ENCODE measurements at places on chromosomes 1 and 21.

- DNase-seq = no peak
Observed at GRCh38 chr1:6103111-6103853, 57.6 kb downstream of the KCNAB2 start.

DNA sequence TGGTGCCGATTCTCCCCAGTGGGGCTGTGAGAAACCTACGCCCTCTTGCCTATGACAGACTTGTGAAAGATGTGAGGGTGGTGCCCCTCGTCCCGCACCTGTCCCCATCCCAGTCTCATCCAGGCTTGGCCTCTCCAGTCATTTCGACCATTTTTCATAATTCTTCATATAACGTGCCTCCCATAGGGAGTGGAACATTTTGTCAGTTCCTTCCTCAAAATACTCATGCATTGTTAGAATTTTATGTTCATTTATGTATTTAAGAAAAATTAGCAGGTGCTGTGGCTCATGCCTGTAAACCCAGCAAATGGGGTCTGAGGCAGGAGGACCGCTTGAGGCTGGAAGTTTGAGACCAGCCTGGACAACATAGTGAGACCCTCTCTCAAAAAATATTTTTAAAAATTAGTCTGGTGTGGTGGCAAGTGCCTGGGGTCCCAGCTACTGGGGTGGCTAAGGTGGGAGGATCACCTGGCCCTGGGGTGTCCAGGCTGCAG, 19.7 kb upstream of the SMPDL3B start:
- DNase-seq = no peak

DNA sequence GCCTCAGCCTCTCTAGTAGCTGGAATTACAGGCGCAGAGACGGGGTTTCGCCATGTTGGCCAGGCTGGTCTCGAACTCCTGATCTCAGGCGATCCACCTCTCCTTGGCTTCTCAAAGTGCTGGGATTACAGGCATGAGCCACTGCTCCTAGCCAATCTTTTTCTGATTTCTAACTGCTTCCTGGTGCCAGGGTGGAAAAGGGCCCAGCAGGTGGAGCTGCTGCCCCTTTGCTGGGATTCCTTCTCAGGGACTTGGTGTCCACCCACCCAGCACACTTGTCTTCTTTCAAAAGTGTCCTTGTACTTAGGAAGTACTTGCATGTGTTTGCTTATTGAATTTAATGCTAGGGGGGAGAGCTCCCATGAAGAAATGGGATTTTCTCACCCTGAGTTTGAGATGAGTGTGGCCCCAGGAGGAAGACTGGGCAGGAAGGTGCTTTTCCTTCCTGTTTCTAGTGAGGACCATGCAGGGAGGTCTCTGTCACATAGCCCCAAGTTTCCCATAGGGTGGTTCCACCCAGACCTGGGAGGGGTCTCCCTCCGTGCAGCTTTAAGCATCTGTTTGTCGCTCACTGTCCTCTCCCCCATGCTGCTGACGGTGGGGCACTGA, 14.2 kb downstream of the UTP11 start:
- peak; percentile 67 for DNase-seq

- DNase-seq = peak; percentile 94
Observed at GRCh38 chr1:216464489-216464888, 41.2 kb upstream of the USH2A start.

DNA sequence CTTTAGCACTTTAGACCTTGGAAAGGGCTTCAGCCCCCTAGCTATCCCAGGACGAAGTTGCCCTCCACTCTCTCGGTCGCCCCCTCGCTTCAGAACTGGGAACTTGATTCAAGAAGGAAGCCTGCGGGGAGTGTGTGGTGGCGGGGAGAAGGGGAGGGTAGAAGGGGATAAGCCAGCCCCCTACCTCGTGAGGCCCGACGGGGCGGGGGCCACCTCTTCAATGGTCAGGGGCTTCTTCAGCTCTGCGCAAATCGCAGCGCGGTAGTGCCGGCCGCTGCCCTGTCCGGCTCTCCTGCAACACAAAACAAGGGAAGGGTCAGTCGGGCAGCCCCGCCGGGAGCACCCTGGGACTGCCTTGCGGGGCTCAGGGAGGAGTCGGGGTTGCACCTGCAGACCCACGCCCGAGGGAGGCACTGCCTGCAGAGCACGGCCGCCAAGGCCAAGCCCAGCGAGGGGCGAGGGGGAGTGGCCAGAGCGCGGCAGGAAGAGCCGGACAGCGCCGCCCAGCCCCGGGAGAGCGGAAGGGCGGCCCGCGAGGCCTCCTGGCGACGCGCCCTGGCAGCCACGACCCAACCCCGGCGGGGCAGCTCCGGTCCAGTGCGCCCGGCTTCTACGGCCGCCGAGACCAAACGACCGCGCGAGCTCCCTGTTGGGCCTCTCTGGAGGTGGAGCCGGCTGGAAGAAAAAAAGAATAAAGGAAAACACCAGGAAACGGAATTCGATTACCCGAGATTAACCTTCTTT, 56.2 kb upstream of the RASAL2 start:
- peak; percentile 83 for DNase-seq

GRCh38 chr1:172276120-172276818, 144.2 kb upstream of the C1orf105 start:
- DNase-seq = no peak

DNA sequence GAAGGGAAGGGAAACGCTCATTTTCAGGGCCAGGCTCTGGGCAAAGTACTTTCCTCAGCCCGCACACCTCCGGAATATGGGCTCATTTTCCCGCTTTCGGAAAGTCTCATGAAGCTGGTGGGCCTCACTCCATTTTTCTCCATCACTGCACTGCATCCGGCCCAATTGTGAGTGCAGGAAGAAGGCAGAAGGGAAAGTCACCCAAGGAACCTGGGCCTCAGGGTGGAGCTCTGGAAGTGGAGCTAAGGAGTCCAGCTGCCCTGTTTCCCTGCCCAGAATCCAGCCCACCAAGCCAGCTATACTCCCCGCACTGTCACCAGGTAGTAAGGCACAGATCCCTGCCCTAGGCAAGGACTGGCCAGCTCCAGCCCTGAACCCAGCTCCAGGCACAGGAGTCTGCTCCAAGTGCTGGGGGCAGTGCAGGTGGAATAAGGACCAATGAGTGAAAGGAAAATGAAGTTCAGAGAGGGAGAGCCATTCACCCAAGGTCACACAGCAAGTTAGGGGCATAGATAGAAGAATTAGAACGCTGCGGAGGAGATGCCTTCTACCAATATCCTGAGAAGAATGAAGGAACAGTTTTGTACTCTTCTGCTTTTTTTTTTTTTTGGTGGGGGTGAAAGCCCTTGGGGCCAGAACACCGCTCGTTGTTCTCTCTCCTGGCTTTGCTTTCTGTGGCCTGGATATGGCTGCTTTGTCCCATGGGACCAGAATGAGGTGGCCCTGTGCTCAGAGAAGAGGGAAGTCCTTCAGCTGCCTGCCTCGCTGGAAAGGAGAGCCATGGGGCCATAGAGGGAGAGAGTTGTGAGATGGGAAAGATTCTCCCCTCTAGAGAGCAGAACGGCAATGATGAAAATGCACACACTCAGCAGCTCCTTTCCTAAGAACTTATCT, 10.0 kb downstream of the LRP8 start:
- DNase-seq = no peak

- no peak for DNase-seq
Observed at GRCh38 chr1:236007781-236008180, 57.1 kb downstream of the NID1 start.

DNA sequence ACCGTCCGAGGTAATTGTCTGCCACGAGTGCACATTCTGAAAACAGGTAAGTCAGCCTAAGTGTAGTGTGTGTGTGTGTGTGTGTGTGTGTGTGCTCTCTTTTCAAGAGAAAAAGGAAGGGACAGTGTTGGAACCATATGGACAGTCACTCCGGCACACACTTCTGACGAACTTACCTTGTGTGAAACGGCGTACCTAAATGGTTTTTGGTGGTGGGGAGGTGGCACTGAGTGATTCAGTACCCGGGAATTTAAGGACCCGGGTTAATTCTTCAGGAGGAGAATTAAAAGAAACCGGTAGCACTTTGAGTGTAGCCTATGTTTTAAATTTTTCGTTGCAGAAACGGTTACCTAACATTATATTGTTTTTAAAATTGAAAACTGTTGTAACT, 286 bp downstream of the ODR4 start:
- DNase-seq = no peak

GRCh38 chr1:27618341-27619082, 14.6 kb upstream of the AHDC1 start:
- no peak for DNase-seq

- peak; percentile 17 for DNase-seq
Observed at GRCh38 chr21:32424191-32424535, 11.7 kb downstream of the EVA1C start.

DNA sequence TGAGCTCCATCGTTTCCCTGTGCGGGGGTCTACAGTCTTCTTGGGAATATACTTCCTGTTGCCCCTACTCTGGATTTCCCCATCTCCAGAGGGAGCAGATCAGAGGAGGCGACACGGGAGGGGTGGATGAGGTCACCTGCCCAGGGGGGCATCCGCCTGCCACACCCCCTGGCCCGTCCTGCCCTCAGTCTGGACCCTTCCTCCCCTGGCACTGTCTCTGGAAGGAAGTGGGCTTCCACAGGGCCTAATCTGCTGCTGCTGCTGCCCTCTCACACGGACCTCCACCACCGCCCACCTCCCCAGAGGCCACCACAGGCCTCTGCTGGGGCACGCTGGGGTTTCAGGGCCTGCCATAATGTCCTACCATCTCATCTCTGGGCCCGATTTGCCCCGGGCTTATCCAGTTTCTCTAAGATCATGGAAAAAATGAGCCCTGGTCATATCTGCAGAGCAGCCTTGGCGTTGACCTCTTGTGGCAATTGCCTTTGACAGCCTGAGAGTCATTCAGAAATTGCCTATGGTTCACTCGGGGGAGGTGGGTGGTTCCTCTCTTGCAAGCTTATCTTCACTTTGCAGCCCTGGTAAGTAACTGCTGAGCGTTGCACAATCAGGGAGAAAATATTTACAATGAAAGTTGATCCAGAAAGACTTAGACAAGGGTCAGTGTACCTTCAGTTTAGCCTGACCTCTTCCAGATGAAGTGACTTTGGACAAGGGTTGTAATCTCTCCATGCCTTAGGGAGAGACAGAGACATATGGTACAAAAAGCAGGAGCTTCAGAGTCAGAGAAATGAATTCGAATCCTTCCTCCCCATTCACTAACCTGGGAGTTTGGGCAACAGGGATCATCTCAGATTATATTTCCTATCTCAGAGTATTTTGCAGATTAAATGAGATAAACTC, 252.4 kb downstream of the TOMM20 start:
- no peak for DNase-seq

DNA sequence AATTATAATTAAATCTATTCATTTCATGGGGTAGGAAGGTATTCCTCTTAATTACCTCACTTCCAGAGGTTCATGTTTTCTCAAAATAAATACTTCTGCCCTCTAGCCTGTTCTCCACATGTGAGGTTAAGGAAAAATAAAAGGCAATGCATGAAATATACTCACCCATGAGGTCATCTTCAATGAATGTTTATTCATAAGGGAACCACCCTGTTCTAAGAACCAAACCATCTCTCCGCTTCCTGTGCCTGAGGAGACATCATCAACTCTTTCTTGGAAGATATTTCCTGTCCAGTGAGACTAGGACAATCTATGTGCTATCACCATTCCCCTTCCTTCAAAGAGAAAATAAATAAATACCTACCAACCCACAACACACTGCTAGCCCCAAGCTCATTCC, 513.7 kb upstream of the PLXNA2 start:
- peak; percentile 37 for DNase-seq

DNA sequence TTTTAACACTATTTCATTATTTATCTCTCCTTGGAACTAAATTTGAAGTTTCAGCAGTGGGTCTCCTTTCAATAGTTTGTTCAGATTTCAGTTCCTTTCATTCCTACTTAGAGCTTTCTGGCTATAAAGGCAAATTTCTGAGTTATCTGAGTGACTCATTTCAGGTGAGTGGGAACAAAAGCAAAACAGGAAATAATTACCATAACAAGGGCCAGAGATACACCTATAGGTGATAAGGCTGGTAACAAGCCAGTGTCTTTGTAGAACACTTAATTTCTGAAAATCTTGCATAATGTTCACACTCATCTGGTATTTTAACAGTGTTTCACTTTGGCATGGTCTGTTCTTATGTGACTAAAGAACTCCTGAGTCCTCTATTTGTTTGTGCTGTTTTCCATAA, 64.5 kb upstream of the PRRC2C start:
- no peak for DNase-seq

DNA sequence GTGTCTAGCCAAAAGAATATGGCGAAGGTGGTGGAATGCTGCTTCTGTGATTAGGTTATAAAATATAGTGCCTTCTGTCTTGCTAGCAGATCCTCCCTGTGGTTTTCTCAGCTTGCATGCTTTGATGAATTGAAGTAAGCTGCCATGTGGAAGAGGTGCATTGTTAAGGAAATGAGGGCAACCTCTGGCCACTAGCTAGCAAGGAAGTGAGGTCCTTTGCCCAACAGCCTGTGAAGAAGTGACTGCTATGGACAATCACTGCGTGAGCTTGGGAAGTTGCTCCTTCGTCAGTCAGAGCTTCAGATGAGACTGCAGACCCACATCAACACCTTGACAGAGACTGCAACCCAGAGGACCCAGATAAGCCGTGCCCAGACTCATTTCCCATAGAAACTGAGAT, 109.4 kb downstream of the GIPC2 start:
- no peak for DNase-seq

GRCh38 chr1:112524251-112524650, 15.5 kb downstream of the WNT2B start:
- peak; percentile 19 for DNase-seq

DNA sequence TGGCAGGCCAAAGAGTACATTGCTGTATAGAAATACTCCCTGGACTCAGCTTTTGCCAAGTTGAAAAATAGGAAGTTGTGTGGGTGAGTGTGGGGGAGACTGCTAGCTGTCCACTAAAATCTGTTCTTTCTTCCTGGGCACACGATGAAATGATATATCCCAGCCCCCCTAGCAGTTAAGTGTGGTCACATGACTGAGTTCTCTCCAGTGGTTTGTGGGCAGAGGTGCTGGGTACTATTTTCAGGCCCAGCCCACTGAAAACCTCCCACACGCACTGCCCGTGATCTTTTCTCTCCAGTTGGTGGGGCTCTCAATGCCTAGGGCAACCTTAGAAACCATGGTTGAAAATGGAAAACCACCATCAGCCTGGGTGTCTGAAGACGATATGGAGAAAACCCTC, 119.7 kb upstream of the LMO4 start:
- DNase-seq = no peak

DNA sequence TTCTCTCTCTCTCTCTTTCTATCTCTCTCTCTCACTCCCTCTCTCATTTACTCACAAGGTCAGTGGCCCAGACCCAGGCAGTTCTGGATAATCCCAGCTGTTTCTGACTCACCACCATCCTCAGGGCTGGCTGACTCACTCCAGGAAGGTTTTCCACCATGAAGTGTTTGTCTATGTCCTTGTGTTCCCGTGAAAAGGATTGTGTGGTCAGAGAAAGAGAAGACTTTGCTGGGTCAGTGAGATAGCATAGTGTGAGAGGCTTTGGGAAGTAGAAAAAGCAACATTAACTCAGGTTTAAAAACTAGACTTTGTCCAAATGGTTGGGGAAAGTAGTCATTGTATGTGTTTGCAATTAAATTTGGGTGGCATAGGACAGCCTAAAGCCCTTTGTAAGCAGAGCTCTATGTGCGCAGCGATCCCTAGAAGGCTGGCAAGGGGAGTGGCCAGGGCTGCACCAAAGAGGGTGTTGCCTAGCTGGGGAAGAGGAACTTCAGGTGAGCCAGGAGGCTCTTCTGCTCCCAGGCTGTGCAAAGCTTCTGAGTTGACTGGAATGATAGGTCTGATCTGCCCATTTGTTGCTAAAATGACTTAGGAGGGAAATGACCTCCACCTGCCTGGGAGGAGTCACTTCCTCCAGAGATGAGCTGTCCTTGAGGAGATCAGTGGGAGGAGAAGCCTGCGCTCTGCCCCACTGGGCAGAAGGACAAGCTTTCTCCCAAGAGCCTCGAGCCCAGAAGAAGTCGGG, 4.9 kb upstream of the CAPN2 start:
- peak; percentile 99 for DNase-seq

GRCh38 chr1:160859166-160859565, 3.5 kb downstream of the CD244 start:
- no peak for DNase-seq

Data from ELR (cell line).